Stimulated activated CD4-positive, alpha-beta T cell treated with anti-CD3 and anti-CD28 coated beads, Interleukin-12 subunit alpha, Interleukin-12 subunit beta, amount 100 ng/mL, for 4 hours (primary cell): ENCODE measurements at places on chromosomes 2 and 18.

GRCh38 chr2:178109813-178110212 lies 2.4 kb upstream of the RBM45 start:
- DNase-seq: no peak

- no peak for DNase-seq
Measured at GRCh38 chr2:30775833-30776232, 31.4 kb downstream of the CAPN13 start.

- no peak for DNase-seq
Measured at GRCh38 chr2:58976375-58977071, 735.4 kb upstream of the FANCL start.

DNA sequence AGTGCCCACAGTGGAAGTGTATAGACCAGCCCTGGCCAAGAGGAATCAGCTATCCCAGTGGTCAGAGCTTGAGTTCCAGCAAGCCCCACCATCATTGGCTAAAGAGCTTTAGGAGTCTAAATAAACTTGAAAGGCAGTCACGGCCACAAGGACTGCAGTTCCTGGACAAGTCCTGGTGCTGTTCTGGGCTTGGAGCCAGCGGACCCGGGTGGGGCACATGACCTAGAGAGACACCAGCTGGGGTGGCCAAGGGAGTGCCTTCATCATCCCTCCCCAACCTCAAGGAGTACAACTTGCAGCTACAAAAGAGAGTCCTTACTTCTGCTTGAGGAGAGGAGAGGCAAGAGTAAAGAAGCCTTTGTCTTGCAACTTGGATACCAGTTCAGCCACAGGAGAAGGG lies 439.8 kb upstream of the TMEFF2 start:
- no peak for DNase-seq

- DNase-seq: no peak
Measured at GRCh38 chr2:33812707-33813106, 213.6 kb upstream of the FAM98A start.

DNA sequence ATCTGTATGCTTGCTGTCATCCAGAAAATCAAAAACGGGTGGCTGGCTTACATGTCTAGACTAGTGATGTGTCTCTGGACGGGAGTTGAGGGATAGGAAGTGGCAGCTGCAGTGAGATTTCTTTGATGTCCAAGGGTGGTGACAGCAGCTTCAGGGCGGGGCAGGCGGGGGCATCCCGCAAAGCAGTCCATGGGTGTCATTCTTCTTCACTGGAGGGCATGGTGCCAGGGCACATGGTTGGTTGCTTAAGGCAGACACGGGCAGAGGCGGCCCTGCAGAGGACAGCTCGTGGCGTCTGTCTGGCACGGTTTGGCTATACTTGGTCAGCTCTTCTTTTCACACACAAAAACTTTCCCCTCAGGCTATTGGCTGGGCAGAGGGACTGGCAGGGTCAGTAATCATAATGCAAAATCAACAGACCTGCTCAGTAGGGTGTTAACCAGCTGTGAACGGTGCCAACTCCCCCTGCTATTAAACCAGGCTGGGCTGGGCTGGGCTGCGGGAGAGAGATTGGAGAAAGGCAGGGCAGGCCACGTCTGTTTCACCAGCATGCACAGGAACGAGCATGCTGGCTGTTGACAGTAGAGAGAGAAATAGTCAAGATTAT lies 63.7 kb downstream of the COL4A3 start:
- no peak for DNase-seq

DNA sequence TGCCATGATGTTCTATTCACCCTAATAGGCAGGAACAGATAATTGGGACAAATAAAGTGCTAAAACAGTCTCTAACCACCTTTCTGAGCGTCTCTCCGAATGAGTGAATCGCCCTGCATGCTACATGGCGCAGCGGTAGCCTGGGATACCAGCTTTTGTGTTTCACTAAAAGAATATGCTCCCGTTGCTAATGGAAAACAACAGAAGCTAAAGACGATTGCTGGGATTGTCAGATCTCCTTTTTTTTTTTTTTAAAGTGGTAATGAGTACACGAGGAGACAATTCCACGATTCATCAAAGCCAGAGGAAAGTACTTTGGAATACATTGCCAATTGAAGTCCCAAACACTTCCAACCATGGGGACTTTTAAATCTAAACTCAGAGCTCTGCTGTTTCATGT lies 1815.3 kb upstream of the CELF4 start:
- DNase-seq: no peak

DNA sequence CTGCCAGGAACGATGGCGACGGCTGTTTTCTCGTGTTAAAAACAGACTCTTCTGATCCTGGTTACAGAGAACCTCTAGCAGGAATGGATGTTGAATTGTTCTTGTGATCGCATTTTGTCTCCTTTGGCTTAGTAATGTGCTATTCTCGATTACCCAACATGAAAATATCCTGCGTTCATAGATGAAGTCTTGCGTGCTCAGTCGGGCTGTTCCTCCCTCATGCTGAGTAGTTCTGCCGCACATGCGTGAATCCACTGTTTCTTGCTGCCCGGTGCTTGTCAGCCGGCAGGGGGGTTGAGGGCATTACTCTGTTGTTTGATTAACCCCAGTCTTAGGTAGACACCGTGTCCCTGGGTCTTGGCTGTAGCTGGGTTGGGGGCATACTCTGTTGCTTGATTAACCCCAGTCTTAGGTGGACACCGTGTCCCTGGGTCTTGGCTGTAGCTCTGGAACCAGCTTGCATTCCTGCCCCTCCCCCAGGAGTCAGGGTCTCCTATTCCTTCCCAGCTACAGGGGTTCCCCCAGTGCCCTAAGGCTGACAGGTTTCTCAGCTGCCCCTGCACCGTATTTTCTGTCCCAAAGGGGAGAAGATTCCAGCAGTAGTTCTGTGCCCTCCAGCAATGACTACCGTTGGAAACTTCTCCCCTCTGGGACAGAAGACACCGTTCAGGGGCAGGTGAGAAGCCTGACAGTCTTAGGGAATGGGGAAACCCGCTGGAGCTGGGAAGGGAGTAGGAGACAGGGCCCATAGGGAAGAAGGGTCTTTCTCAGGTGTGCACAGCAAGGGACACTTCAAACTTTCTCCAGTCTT lies 22.1 kb upstream of the ASB1 start:
- DNase-seq: no peak

- no peak for DNase-seq
Measured at GRCh38 chr2:3126911-3127621, 250.6 kb downstream of the EIPR1 start.

DNA sequence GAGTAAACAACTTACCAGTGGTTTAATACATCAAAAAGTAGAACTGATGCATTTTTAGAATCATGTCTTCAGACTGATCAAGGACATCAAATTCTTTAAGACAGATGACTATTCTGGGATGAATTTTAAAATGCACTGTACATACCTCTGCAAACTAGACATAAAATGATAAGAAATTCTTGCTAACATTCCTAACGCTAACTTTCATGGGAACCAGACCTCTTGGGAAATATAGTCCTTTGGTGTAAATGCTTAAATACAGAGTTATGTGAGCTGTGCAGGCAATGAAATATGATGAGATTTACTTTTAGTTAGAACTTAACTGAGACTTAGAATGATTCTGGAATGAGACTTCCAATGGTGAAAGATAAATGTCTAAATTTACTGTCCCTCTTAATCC lies 562.0 kb downstream of the NR4A2 start:
- no peak for DNase-seq

DNA sequence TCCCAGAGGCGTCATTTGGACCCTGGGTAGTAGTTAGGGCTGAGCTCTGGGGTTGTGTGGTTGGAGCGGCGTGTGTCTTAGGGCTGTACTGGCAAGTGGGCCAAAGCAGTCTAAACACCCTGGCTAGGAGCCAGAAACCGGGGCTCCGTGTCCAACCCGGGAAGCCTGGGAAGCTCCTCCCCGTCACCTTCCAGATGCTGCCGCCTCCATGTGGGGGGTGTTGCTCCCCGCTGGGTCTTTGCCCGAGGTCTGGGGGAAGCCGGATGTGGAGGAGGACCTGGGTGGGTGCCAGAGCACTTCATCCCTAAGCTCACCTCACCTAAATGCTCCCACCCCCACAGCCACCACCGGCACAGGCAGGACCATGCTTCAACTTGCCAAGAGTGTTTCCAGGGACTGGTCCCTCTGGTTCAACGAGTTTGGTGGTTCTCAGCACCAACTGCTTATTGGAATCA lies 25.4 kb downstream of the TET3 start:
- no peak for DNase-seq

- DNase-seq: no peak
Measured at GRCh38 chr18:62426191-62426488, 96.7 kb upstream of the ZCCHC2 start.

DNA sequence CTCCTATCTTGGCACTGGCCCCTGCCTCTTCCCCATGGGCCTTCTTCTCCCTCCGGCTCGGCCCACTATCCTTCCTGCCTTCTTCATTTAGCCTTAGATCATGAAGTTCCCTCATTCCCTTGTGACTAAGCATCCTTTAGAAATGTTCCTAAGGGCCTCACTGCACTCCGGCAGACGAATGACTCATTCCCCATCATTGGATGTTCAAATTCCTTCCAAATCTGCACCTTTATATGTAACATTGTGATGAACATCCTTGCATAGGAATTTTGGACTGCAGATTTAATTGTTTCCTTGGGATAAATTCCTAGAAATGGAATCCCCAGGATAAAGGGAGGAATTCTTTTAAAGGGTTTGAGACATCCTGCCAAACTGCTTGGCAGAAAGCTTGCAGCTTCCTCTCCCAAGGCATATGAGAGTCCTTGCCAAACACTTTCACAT lies 19.0 kb downstream of the CRACDL start:
- no peak for DNase-seq

DNA sequence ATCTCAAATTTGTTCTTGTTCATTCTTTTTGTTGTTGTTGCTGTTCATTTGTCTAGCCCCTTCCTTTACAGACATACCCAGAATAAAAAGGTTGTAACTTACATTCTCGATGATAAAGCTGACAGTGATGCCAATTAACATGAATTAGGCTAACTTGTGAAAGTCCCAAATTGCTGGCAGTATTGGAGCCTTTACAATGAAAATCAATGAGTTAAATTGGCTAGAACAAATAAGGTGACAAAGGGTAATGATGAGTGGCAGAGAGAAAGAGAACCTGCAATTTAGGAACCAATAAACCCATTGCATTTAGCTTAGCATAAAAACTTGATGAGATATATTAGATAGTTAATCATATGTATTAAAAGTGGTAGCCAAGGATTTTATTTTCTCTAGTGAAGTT lies 521.0 kb downstream of the ADCYAP1 start:
- DNase-seq: no peak

DNA sequence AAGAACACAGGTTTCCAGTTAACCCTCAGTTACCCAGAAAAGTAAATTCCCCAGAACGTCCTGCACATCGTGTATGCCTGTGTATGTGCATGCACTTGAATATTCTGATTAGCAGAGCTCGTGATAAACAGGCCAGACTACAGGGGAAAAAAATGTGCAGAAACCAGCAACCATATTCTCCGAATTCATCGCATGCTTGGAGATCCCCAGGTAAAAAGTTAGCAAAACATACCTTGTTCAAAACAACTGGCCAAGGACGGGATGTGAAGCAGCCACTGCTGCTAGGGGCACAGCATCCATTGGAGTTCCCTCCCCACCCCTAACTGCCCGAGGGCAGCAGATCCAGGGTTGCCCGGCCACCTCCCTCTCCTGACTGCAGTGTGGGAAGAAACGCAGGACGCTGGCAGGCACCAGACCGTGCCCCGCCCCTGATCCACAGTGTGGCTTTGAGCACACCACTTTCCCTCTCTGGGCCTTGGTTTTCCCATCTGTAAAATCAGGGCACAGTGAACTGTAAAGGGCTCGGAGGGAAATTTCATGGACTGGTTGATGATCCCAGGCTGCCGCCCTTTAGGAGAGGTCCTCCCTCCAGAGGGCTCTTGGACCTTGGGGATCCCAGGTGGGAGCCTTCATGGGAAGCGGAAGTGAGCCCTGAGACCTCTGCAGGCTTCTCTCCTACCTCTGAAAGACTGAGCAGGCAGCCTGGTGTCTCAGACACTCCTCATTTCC lies 11.9 kb upstream of the ARID5A start:
- DNase-seq: no peak

DNA sequence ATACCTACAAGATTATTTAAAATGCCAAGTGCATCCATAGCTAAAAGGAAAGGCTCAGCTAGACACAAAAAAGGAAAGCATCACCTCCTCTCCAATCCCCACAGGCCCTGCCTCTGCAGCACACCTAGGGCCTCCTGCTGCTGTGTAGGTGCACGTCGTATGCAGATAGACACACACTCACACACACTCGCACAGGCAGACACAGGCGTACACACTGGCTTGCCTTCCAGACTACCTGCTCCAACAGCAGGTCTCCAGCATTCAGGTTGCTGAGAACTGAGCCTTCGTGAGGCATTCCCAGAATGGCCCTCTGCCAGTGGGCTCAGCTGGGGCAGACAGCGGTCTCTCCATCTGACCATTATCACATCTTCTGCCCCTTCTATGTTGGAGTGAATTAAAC lies 35.3 kb upstream of the FRZB start:
- DNase-seq: no peak

DNA sequence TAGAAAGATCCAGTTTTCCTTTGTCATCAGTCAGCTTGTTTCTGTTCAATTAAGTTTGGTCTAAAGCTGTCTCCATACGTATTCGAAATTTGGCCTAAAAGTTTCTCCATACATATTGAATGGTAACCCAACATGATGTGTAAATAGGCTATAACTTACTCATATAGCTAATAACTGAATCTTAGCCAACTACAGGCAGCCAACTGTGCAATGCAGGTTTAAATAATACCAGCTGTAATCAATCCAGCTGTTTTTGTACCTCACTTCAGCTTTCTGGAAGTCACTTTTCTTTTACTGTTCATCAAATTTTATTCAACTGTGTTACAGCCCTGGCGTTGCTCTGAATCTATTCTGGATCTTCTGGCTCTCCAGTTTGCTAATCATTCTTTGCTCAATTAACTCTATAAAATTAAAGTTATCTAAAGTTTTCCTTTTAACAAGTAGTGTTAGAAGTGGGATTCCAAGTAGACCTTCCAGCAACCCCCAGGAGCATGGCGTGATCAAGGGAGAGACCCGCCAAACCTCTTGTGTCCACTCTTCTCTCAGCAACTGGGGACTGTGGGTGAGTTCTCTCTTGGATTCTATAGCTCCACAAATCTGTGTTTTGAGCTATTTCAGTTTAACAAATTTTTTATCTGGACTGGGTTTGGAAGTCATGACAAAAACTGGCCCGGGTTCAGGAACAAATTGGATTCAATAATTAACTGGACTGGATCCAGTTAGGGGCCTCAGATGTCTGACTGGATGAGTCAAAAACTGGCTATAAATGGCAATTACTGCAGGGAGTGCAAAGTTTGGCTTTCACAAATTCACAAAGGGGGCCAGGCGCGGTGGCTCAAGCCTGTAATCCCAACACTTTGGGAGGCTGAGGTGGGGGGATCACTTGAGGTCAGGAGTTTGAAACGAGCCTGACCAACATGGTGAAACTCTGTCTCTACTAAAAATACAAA lies 329.7 kb upstream of the ST6GAL2 start:
- no peak for DNase-seq

DNA sequence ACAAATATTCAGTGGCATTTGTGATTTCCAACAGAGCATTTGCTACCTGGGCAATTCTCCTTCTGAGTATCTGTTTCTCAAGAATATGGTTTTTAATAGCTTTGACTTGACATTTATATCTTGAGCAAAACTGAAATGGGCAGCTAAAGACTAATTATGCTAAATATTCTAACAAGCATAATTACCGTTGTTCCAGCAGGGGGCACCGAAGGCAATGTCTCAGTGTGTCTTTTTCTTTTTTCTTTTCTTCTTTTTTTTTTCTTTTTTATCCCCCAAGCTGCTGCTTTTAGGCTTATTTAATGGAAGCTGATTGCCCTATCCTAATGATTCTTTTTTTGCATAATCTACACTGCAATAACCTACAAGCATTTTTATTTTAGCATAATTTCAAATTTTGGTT lies 138.9 kb upstream of the NABP1 start:
- peak; percentile 13 for DNase-seq
